HT-29 (cell line): ENCODE measurements at places on chromosomes 4 and X.

DNA sequence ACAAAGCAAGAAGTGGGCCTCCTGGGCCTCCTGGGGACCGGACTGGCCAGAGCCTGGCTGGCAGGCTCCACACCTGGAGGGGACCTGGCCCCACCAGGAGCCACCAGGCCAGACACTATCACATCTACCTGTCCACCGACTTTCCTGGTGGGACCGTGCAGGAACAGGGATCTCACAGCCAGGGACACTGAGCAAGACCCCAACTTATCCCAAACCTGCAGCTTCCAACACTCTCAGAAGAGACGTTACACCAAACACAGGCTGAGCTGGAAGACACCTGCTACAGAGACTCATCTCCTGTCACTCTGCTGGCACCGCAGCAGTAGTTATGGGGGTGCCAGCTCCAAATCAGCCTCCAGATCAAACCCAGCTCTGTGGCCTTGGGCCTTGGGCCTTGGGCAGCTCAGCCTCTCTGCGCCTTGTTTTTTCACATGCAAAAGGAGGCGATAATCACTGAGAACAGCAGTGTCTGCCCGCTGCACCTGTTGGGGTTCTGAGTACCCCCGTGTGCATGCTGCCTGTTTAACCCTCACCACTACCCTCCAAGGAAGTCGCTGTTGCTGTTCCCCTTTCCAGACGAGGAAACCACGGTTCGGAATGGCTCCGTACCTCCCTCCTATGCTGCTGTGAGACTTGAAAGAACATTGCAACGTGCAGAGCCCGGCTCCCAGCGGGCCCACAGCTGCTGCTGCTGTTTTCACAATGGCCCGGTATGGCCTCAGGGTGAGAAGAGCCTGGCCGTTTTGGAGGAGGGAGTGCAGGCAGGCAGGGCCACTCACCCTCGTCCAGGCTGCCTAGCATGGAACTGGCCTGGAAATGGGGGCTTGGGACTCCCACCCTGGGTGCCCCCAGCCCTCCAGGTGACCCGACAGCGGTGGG, 69.6 kb downstream of the ADRA2C start:
- no peak for DNase-seq

- no peak for DNase-seq
Observed at GRCh38 chrX:96989830-96990571, 106.3 kb downstream of the RPA4 start.

DNA sequence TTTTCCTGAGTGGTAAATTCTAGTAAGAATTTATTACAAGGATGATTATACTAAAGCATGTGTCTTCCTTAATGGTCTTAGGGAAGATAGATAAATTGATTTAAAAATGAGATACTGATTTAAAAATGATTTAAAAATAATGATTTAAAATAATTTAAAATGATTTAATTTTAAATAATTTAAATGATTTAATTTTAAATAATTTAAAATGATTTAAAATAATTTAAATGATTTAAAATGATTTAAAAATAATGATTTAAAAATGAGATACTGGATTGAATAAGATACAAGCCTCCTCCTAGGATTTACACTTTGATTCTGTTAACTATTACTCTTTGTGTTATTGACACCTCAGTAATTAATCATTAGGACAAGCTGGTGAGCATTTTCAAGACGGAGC, 59.0 kb downstream of the COX7B2 start:
- DNase-seq: no peak

GRCh38 chr4:173960398-173960797, 323.1 kb downstream of the FBXO8 start:
- no peak for DNase-seq

DNA sequence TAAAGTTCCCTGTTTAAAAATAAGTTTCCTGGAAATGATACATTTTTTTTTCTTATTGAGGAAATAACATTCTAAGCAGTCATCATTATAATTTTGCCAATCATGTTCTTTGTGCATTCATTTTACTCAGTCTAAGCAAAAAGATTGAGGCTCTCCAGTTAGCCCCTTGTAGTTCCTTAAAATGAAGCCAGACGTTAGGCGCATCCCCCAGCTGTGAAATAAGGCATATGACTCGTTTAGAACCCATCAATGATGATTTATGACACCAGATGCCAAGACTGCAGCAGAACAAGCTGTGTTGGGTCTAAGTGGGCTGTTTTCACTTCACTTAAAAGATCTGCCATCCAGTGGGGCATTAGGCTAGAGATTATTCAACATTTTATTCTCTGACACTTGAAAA, 17.0 kb downstream of the PDGFC start:
- DNase-seq: no peak

- DNase-seq: no peak
Observed at GRCh38 chr4:150232029-150232428, 153.8 kb downstream of the DCLK2 start.

GRCh38 chr4:74415602-74416300, 29.2 kb upstream of the AREG start:
- no peak for DNase-seq

DNA sequence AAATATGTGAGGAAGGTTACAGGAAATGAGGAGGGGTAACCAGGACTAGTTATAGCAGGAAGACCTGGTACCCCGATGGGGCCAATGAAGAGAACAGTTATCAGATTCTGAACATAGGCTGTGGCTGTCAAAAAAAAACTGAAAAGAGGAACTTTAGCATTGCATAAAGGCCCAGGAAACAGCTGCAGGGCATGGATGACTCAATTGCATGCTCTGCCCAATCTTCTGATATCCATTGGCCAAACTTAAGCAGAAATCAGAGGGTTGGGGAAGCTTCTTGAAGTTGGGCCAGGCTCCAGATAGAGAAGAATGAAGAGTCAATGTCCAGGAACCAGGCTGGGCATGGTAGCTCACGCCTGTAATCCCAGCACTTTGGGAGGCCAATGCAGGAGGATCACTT, 1222.4 kb upstream of the PRKX start:
- DNase-seq: no peak

DNA sequence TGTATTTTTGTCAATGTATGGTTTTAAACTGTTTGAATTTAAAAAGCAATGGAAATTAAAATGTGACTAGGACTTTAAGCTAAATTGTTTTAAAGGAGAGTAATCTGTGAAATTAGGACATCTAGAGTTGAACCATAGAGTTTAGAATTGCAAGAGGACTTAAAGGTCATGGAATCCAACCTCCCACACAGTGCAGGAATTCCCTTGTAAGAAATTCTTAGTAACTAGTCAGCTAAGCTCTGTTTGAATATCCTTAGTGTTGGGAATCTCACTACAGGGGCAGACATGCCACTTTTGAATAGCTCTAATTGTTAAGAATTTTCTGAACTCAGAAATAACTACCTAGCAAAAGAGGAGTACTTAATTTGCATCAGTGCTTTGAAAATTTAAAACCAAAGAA, 292.9 kb downstream of the IL1RAPL1 start:
- no peak for DNase-seq
